ENCODE measurements at places on chromosomes 4 and X.

GRCh38 chr4:127870688-127871087 lies 10.0 kb upstream of the PLK4 start:
- DNase-seq, result no peak

- DNase-seq, result no peak
Measured at GRCh38 chrX:116975517-116975916, 512.7 kb upstream of the CT83 start.

GRCh38 chrX:154038656-154039055 lies 19.0 kb upstream of the IRAK1 start:
- no peak for DNase-seq

GRCh38 chrX:28010875-28011274 lies 29.6 kb upstream of the DCAF8L1 start:
- no peak for DNase-seq

GRCh38 chr4:13498469-13498868 lies 14.3 kb upstream of the RAB28 start:
- no peak for DNase-seq

- no peak for DNase-seq
Measured at GRCh38 chrX:43373032-43373431, 283.1 kb upstream of the MAOA start.

- DNase-seq, result no peak
Measured at GRCh38 chrX:49287665-49288064, 15.8 kb upstream of the GAGE10 start.

DNA sequence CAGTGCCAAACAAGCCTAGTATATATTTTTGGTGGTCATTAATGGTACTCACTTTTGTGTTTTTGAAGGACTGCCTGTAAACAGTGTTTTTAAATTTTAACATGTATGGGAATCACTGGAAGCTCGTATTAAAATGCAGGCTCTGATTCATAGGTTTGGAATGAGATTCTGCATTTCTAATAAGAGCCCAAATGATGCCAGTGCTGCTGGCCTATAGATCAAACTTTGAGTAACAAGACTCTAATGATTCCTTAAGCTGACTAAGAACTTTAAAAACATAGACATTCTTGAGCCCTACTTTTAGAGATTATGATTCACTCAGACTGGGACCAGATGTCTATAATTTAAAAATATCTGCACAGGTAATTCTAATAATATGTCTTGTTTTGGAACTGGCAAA lies 823.2 kb upstream of the LCORL start:
- no peak for DNase-seq

DNA sequence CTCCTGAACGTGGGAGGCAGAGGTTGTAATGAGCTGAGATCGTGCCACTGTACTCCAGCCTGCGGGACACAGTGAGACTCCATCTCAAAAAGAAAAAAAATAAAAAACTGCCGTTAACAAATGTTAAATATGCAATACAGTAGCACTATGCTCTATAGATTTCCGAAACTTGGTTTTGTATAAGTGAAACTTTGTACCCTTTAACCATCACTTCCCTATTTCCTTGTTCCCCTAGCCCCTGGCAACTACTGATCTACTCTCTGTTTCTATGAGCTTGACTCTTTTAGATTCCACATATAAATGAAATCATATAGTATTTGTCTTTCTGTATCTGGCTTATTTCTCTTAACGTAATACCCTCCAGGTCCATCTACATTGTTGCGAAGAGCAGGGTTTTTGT lies 74.1 kb downstream of the TAB3 start:
- DNase-seq, result no peak

GRCh38 chr4:30870513-30870912 lies 150.3 kb downstream of the PCDH7 start:
- DNase-seq, result no peak

GRCh38 chr4:38672397-38673129 lies 8.6 kb downstream of the KLF3 start:
- no peak for DNase-seq

- no peak for DNase-seq
Measured at GRCh38 chr4:13678186-13678924, 50.8 kb upstream of the BOD1L1 start.

DNA sequence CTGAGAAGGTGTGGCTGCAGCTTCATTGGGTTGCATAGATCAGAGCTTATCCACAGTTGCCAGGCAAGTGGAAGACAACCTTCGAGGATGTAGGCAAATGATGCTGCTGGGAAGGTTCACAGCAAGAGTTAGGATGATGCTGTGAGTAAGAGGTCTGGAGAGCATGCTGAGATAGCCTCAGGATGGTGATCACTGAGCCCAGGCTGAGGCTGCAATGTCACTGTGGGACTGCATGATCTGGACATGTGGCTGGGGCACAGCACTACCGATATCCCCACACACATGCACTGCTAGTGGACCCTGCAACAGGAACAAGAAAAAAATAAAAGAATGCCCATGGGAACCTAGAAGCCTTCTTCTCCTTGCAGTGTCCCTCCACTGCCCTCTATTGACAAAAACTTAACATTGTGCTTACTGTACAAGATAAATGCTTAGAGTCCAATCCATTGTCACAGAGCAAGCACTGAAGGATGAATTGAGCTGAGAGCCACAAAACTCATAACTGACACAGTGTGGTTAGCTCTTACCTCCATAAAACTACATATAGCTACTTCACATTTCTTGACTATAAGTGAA lies 105.6 kb downstream of the CNKSR2 start:
- DNase-seq, result no peak

DNA sequence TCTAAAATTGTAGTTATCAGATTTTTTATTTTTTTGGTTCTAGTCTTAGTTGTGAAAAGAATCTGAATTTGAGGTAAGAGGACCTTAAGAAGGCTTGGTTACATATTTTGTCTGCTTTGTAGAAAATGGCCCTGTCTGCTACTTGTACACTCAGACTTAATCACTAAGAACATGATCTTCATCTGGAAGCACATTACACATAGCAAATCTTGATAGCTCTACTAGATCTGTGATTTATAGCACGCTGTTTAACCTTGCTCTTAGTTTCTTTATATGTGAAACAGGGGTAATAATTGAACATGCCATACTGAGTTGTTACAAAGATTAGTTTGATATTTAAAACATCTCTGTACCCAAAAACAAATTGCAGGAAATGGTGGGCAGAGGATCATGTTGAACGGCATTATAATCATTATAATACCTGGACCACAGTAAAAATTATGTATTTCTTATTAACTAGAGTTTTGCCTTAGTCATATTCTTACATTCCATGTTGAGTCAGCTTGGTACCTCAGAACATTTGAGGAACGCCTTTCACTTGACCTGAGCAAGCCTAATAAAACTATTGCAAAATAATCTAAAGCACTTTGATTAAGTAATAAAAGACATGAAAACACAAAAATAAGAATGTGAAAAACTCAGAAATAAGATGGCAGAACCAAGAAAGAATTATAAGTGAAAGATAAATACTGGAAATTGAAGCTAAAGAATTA lies 738.0 kb upstream of the AADAT start:
- DNase-seq, result no peak

- no peak for DNase-seq
Measured at GRCh38 chrX:37755025-37755424, 24.8 kb upstream of the CYBB start.

DNA sequence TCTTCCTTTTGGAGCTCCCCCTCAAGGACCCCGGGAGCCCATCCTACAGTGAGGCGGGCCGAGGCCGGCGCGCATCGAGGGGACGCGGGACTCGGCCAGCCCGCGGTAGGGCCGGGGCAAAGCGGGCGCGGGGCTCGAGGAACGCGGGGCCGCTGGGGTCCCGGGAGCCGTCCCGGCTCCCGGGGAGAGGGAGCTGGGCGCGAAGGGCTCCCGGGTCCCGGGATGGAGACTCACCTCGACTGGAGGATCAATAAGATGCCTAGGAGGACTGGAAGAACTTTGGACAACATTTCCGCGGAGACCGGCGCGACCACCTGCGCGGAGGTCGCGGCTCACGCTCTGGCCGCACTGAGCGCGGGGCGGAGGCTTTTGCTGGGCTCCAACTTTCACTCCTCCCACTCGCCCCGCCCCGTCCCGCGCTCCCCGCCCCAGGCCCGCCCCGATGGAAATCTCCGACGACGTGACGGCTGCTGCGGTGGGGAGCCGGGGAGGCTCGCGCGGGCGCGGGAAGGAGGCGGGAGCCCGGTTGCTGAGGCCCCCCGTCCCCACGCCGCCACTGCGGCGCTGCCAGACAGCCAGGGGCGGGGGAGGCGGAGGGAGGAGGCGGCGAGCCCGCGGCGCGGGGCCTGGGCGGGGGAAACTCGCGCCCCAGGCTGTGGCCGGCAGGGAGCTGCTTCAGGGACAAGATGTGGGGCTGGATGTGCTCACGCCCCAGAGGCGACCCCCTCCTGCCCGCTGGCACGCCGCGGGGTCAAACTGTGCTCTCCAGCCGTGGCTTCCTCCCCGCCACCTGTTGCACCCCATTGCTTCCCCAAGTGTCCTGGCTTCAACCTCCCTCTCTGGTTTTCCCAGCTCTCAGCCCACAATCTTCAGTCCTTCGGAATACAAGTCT lies at the start of gene GABRE:
Gene GABRE, minus strand, starts transcription at position 341 of the 892 bp plus-strand sequence. Its CDS starts 51 bp downstream, at position 290.
- no peak for DNase-seq

- no peak for DNase-seq
Measured at GRCh38 chr4:152369203-152369901, 166.5 kb downstream of the FBXW7 start.

- DNase-seq, result peak; percentile 74
Measured at GRCh38 chrX:131830400-131831184, 192.5 kb upstream of the STK26 start.

DNA sequence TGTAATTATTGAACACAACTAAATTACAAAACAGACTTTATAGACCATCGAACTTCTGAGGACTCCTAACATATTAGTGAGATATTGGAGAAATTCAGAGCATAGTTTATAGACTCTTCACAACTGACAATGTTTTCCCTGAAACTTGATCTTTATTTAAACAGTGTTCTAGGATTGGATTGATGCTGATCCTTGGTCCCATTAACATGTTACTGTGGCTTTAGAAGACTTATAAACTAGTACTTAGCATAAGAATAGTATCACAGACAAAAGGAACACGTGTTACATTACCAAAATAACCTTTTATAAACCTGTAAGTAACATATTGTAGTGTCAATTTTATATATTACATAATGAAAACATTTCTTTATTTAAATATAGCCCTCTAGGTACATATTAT lies 689.6 kb downstream of the CCSER1 start:
- no peak for DNase-seq

DNA sequence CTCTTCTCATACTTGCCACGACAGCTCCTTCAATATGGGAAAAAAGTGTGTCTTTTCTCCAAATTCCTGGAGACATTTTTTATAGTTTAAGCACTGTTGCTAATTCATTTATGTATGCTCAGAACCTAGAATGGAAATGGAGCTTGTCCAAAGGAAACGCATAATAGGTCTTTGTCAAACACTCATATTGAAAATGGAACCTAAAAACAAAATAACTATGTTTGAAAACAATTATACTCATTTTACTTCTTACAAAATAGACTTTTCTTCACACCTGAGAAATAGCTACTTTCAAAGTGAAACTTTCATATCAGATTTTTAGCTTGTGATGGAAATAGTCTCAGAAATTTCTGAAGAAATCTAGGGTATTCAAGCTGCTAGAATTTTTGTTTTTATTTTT lies 529.7 kb upstream of the BOD1L1 start:
- DNase-seq, result no peak

DNA sequence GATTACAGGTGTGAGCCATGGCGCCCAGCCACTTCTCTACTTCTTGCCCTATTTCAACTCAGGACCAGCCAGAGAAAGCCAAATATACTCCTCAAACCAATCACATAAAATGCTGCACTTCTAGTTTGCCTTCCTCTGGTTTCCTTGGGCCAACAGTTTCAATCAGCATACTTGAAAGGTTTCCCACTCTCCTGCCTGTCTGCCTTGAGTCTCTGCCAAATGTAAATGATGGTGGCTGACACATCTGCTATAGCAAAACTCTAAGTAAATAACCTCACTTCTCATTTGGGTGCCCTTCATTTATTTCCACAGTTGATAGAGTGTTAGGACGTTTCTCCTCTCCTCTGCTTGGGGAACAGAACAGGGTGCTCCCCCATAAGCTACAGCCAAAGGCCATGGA lies 36.4 kb upstream of the PPA2 start:
- DNase-seq, result no peak

GRCh38 chr4:8108261-8108660 lies 50.4 kb downstream of the ABLIM2 start:
- no peak for DNase-seq

GRCh38 chrX:110180928-110181310 lies 137.0 kb downstream of the AMMECR1 start:
- no peak for DNase-seq

- DNase-seq, result no peak
Measured at GRCh38 chrX:109696146-109696740, 36.8 kb downstream of the ACSL4 start.

DNA sequence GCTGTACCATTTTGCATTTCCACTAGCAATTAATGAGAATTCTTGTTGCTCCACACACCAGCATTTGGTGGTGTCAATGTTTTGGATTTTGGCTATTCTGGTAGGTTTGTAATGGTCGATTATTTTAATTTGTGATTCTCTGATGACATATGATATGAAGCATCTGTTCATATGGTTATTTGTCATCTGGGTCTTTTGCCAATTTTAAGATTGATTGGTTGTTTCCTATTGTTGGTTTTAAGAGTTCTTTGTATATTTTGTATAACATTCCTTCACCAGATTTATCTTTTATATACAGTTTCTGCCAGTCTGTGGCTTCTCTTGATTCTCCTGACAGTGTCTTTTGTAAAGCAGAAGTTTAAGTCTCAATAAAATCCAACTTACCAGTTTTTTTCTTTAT lies 18.5 kb upstream of the BDH2 start:
- no peak for DNase-seq

DNA sequence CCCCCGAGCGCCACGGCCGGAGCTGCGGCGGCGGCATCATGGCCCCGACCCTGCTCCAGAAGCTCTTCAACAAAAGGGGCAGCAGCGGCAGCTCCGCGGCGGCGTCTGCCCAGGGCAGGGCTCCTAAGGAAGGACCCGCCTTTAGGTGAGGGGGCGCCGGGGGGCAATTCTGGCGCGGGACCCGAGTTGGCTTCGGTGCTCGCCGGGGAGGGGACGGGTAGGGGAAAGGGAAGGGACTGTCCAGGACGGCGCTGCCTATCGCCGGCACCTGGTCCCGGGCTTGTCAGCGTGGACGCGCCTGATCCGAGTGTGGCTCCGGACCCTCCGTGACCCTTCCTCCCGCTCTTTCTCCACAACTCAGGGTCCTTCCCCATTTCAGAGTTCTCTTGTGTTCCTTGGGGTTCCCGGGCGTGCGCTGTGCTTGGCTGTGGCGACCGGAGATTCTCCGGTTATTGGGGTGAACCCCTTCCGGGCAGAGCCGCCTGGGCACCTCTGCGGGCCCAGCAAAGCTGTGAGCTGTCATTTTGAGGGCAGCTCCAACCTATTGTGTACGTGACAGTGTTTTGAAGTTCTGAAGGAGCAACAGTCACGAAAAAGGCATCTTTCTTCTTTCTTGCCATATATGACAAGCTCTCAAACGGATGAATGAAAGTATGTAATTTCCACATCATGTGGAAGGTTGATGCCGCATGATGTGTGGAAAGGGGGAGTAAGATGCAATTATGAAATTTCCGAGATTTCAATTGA lies 522 bp downstream of the FNIP2 start:
- DNase-seq, result peak; percentile 38
